ENCODE measurements at places on chromosomes 1 and 21. TPM values are rescaled to one million over a fixed set of nuclear protein-coding genes. Genes with fewer than 3 reads are reported as not detected.

GRCh38 chr1:101522486-101522885, 285.7 kb downstream of the S1PR1 start:
- no peak for DNase-seq

DNA sequence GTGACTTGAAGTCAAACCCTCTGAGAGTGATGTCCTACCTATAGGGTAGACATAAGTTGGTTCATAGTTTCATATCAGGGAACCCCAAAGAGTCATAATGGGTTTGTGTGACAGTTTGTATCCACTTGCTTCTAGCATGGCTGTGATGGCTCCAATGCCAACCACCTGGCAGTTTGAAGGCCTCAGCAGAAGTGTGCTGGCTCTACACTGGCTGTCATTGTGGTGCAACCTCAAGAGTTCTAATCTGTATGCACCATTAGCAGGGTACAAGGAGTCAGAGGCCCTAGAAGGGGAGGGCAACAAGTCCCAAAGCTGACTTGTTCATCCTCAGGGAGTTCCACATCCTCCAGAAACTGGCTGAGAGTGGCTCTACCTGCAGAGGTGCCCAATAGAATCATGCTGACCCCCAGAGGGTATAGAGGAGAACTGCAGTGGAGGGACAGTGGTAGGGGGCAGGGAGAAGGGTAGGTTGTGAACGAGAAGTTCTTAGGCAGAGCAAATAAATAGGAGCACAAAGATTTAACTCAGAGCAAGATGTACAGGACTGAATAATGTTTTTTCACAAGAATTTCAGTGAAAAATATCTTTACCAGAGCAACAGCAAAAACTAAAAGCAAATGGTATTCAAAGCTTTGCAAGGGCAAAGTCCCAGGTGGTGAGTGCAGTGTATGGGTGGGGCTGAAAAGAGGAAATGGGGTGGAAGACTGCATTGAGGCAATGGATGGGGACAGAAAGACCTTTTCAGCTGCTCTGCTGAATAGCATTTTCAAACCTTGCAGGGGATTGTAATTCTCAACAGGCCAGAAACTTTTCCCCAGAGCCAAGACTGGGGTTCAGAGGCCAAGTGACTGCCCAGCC, 3.2 kb downstream of the FCRL2 start:
- peak; percentile 65 for DNase-seq

- DNase-seq = no peak
Observed at GRCh38 chr21:42195378-42196031, 23.4 kb upstream of the ABCG1 start.

- no peak for DNase-seq
Observed at GRCh38 chr1:163171826-163172225, 30.9 kb downstream of the RGS5 start.

DNA sequence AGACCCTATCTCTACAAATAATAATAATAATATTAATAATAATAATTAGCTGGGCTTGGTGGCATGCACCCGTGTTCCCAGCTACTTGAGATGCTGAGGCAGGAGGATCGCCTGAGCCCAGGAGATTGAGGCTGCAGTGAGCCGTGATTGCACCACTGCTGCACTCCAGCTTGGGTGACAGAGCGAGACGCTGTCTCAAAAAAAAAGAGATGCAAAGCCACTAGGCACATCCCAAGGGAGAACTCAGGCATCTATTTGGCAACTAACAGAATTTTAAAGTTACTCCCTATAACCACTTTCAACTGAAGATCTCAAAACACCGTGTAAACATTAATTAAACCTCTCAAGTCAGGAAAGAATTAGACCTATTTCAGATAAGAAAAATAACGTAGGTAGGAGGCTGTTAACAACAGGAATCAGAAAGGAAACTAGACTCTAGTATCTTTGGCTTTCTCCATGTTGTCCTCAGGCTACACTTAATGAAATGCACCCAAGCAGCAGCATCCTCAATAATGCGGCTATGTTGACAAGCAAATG, 3.7 kb downstream of the RNF19B start:
- no peak for DNase-seq

DNA sequence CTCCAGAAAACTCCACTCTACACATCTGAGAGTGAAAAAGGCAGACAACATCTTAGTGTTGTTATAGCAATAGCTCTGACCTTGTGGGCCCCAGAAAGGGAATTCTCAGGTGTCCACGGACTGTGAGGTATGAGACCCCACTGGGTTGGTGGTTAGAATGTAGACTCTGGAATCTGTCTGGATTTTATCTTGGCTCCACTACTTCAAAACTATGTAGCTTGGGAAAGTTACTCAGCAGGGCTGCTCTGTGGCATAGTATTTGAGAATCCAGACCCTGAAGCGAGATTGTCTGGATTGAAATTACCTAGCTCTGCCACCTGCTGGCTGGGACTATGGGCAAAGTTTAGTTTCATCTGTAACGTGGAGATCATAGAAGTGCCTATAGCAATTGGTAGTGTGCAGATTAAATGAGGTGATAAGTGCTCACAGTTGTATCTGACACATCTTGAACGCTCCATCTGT, 25.8 kb downstream of the PRDM2 start:
- DNase-seq = no peak

Gene TMPRSS15
- not detected for total RNA-seq

Gene CD1D
- 1.3 TPM for total RNA-seq

Gene CRP
- total RNA-seq = not detected

Gene SIK1
- total RNA-seq = 5.7 TPM

Gene PARP1
- 331 TPM for total RNA-seq
